ENCODE measurements at places on chromosomes 4 and X. TPM values are rescaled to one million over a fixed set of nuclear protein-coding genes. Genes with fewer than 3 reads are reported as not detected.

RAB33A gene
- total RNA-seq: 0.65 TPM

CHIC2 gene
- total RNA-seq: 72.0 TPM

C4orf54 gene
- total RNA-seq: not detected

TEX13C gene
- not detected for total RNA-seq

SYTL5 gene
- not detected for total RNA-seq

RASL11B gene
- total RNA-seq: not detected

HTT-AS gene
- total RNA-seq: not detected

CXCL5 gene
- 3.6 TPM for total RNA-seq

FAM9B gene
- not detected for total RNA-seq

USP17L15 gene
- not detected for total RNA-seq

INTU gene
- 4.5 TPM for total RNA-seq

MID2 gene
- 13.0 TPM for total RNA-seq

REELD1 gene
- total RNA-seq: not detected

SMARCA1 gene
- total RNA-seq: 31.1 TPM

HTR2C gene
- not detected for total RNA-seq

ALAS2 gene
- total RNA-seq: not detected

Data from cardiac atrium fibroblast (primary cell).